SK-N-DZ (cell line): ENCODE measurements at places on chromosomes 1 and 21.
A peak's percentile ranks its signal among the peaks of the same experiment; 100 is the strongest.

- DNase-seq: no peak
Observed at GRCh38 chr1:77253211-77253610, 28.6 kb upstream of the AK5 start.

DNA sequence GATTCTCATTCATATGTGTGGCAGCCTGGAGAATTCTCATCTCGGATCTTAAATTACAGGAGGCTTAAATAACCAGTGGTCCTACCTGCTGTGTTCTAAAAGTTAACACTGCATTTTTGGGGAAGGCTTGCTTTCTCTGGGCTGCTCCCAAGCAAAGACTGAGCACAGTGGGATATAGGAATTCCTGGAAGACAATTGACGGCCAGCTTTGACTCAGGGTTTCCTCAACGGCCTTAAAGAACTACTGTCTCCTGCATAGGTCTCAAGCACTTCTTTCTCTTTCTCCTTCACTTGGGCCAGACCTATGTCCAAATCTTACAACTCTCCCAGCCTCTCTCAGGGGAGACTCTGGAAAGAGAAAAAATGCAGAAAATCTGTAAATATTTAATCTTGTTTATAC lies 1.0 kb upstream of the KRTAP13-3 start:
- no peak for DNase-seq

DNA sequence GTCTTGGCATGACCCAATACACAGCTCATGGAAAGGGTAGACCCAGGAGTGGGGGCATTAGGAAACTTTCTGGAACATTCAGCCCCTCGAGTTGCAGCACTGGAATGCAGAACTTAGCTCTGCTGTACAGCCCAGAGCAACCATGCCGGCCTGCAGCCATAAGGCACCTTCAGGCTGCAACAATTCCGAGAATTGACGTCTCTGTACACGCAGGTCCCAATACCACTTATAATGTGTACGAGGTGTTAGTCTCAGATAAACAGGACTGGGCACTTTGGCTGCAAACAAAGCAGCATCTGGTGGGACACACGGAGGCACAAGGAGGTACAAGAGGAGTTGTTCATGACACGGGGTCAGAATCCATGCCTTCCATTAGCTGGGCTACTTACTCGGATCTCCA lies 7.9 kb downstream of the CBR1 start:
- DNase-seq: no peak

GRCh38 chr1:64107632-64108031 lies 95.8 kb upstream of the UBE2U start:
- no peak for DNase-seq

DNA sequence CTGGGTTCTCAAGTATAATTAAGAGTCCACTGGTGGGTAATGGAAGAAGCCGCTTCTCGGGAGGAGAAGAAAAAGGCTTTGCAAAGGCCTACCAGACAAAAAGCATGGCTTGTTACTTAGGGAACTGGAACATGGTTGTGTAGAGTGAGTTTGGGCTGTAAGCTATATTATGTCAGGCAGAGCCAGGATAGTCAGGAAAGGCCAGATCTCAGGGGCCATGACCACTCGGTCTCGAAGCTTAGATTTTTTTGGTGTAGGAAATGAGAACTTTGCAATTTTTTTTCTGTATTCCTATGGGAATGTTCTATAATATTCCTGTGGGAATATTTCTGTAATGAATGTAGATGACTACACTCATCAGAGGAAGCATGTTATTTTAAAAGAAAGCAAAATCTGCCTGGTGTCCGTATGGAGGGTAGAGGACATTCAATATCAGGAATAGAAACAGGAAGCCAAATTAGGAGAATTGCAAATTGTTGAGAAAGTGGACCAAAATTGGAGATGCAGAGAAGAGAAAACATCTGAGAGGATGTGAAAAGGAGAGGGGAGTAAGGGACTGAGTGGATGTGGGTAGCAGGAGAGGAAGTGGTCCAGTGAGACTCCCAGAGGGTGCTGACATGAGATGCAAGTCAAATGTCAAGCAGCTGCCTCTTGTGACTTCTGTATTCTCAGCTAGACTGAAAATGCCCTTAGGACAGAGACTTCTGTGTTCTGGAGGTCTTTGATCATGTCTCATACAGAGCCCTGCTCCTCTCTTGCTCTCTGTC lies 45.2 kb upstream of the HAO2 start:
- DNase-seq: no peak

- peak; percentile 46 for DNase-seq
Observed at GRCh38 chr1:40980453-40981121, 1.1 kb downstream of the CTPS1 start.

- DNase-seq: peak; percentile 82
Observed at GRCh38 chr1:10796029-10796944, at the start of gene CASZ1. TSS of gene CASZ1 (minus strand) at chr1:10796646. CDS start at chr1:10693889, 102,757 bp downstream.

DNA sequence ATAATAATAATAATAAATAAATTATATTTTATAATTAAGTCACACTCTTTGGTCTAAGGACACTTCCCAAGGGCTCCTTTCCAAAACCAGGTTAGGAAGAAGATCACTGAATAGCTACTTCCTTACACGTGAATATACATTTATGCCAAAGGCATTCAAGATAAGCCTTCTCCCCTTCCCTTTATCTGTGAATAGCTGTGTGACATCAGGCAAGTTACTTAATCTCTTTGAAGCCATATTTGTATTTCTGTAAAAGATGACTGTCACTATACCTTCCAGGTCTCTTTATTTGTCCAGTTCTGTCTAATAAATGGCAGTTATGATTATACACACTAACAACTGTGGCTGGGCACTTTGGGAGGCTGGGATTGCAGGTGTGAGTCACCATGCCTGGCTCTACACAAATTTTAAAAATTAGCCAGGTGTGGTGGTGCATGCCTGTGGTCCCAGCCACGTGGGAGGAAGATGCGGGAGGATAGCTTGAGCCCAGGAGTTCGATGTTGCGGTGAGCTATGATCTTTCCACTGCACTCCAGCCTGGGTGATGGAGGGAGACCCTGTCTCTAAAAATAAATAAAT lies 5.5 kb upstream of the RNF11 start:
- no peak for DNase-seq

DNA sequence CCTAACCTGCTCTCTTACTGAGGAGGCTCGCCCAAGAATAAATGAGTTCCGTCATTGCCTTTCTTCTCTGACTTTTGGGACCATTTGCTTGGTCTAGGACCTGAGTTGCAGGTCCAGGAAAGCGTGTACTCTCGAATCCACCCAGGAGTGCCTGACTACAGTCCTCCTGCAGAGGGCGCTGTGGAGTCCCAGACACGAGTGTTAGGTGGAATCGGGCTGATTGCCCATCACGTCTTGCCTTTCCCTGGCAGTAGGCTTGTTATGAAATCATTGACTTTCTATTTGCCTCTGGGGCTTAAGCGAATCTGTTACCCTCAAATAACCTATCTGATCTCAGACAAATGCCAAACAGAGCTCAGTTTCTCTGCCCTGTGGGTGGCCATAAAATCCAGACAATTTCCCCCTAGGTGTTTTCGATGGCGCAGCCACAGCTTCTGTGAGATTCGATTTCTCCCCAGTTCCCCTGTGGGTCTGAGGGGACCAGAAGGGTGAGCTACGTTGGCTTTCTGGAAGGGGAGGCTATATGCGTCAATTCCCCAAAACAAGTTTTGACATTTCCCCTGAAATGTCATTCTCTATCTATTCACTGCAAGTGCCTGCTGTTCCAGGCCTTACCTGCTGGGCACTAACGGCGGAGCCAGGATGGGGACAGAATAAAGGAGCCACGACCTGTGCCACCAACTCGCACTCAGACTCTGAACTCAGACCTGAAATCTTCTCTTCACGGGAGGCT lies at the start of gene IL20:
IL20 (plus strand) TSS at position 685 of the 733 bp plus-strand sequence. CDS start 230 bp downstream, outside the sequence.
- peak; percentile 4 for DNase-seq

GRCh38 chr1:57576756-57577155 lies 152.9 kb upstream of the DAB1 start:
- DNase-seq: no peak

- DNase-seq: no peak
Observed at GRCh38 chr1:206001476-206001888, 1.7 kb downstream of the RAB7B start.

DNA sequence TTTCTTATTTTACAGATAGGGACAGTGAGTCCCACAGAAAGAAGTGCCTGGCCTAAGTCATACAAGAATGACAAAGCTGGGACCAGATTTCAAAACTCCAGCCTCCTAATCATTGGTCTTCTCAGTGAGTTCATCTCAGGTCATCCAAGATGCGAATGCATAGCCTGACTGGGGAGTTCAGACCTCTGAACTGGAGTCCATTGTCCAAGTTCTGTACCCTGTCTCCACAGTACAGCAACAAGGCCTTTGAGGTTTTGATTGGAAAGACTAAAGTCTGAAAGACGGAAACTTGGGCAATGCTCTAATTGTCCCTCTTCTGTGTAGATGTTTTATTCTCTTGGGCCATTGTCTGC lies 62.0 kb downstream of the TNN start:
- DNase-seq: no peak

- DNase-seq: no peak
Observed at GRCh38 chr1:230270185-230270558, 156.0 kb downstream of the PGBD5 start.

- DNase-seq: no peak
Observed at GRCh38 chr1:79079770-79080169, 73.2 kb upstream of the ADGRL4 start.

- DNase-seq: no peak
Observed at GRCh38 chr1:224884361-224884801, 45.1 kb upstream of the DNAH14 start.

DNA sequence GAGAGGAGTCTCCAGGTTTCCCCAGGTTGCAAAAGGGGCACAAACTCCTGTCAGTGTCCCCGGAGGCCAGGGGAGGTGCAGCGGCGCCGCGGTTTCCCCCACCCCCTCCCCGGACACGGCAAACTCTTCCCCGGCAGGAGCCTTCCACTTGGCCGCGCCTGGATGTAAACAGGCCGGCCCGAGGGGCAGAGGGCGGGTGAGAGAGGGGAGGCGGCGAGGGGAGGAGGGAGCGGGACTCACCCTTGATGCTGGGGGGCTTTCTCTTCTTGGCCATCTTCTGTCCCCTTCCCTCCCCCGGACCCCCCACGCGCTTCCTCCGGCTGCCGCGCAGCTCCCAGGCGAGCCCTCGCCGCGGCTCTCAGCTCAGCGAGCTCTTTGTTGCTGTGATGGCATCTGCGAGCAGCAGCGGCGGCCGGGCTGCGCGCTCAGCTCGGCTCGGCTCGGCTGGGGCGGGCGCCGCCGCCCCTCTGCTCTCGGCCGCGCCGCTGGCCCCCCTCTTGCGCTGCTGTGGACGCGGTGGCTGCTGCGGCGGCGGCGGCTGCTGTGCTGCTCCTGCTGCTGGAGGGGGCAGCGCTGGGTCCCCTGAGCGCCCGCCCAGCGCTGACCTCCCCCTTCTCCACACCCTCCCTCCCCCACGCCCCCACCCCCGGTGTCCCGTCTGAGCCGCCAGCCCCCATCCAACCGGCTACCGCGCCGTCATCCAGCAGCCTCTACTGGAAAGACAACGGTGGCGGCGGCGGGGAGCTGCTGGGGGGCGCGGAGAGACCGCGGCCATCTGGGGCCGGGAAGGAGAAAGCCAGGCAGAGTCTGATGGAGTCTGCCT lies 4.9 kb upstream of the SLC44A5 start:
- DNase-seq: peak; percentile 68

DNA sequence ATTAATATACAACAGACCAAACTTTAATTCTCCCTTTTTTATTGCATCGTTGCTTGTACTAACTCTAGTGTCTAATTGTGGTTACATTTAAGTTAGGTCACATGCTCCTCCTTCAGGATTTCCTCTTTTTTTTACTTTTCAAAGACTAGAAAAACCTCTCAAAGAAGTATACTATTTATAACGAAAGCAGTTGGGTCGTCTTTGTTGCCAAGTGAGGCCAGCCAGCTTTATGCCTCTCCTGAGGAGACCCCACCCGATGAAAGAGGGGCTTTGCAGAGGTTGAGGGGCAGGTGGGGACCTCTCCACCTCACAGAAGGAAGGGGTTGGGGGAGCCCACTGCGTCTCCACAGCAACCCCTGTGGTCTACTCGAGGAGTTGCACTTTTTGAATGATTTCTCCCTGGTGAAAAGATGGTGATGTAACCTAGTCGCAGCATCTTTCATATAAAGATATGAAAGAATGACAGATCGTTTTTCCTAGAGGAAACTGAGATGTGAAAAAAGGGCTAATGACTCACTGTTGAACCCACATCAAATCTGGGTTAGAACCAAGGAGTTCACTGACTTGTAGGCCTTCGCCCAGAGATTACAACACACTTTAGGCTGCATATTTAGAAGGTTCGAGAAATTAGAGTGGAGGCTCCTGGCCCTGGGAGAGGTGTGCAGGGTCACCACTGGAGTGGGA lies 6.4 kb downstream of the TGFB2 start:
- no peak for DNase-seq

GRCh38 chr1:35223084-35223630 lies 30.2 kb upstream of the SFPQ start:
- no peak for DNase-seq

DNA sequence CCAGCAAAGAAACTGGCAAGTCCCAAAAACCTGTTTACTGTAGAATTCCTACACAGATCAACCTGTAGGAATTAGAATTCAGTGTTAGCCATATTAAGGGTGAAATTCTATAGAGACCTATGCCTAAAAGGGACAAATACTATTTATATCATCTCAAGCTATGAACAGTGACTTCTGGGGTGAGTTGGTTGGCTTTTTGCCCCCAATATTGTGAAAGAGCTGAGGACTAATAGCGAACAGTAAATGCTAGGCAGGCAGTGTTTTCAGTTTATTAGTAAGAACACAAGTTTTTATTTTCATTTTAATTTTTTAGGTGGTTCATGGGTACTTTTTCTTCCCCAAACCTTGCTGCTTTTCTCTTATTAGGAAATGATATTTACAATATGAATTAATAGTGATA lies 15.3 kb downstream of the SLC16A4 start:
- DNase-seq: no peak

GRCh38 chr1:25990702-25991395 lies 7.0 kb downstream of the PAFAH2 start:
- no peak for DNase-seq

GRCh38 chr1:16068356-16069270 lies 4.8 kb downstream of the FAM131C start:
- no peak for DNase-seq

- DNase-seq: no peak
Observed at GRCh38 chr1:243396876-243397275, 141.0 kb downstream of the SDCCAG8 start.

- no peak for DNase-seq
Observed at GRCh38 chr1:166974647-166975345, 544 bp downstream of the ILDR2 start.

- DNase-seq: no peak
Observed at GRCh38 chr1:236083650-236084385, 18.9 kb upstream of the NID1 start.
